Naive thymus-derived CD4-positive, alpha-beta T cell (primary cell): ENCODE measurements at places on chromosomes 6 and 20. TPM values are rescaled to one million over a fixed set of nuclear protein-coding genes. Genes with fewer than 3 reads are reported as not detected.

The NAPB gene
- 11.4 TPM for total RNA-seq

The HLA-DPA1 gene
- 21.5 TPM for total RNA-seq

The TAGAP gene
- 84.0 TPM for total RNA-seq

The APOM gene
- total RNA-seq = 0.78 TPM

The FKBP5 gene
- 80.2 TPM for total RNA-seq

The BPIFB3 gene
- total RNA-seq = not detected

The CCN6 gene
- total RNA-seq = not detected

The ZBTB2 gene
- total RNA-seq = 17.8 TPM

The CABLES2 gene
- total RNA-seq = 5.6 TPM

The TGM2 gene
- total RNA-seq = 0.19 TPM

The SAMD5 gene
- not detected for total RNA-seq

DNA sequence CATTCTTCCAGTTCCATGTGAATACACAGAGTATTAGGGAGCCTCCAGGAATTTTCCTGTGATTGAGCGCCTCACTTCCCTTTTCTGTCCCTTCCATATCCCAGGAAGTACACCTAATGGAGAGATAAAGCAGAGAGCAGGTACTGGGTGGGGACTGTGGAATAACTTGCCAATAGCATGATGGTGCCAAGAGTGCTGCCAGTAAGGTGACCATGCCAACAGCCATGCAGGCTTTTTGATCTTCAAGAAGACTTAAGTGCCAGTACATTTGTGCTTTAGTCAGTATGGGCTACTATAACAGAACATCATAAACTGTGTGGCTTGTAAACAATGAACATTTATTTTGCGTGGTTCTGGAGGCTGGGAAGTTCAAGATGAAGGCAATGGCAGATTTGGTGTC is 160.2 kb upstream of the RIMS1 start:
- no peak overlapping the region for H3K27ac ChIP-seq
- no peak overlapping the region for H3K4me3 ChIP-seq
- H3K27me3 ChIP-seq = no peaks in the 10 kb centered on the region
- DNase-seq = no peak
- H3K4me1 ChIP-seq = no peaks in the 10 kb centered on the region

DNA sequence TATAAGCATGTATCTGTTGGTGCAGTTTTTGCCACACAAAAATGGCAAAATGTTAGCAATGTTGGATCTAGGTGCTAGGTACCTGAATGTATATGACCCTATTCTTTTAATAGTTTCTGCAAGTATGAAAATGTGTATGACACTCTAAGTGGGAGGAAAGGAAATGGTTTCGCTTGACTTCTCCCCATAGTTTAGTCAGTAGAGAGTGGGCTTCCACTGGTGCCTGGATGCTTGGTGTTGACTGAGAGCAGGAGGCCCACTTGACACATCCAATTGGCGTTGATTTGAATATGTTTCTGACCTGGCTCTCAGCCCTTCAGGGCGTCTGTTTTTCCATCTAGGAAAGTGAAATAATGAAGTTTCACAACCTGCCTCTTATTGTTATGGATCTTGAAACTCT is 41.8 kb upstream of the GABRR1 start:
- no peaks in the 10 kb centered on the region for H3K27me3 ChIP-seq
- no peak overlapping the region for H3K27ac ChIP-seq
- H3K4me3 ChIP-seq = no peak overlapping the region
- no peaks in the 10 kb centered on the region for H3K36me3 ChIP-seq
- DNase-seq = no peak

DNA sequence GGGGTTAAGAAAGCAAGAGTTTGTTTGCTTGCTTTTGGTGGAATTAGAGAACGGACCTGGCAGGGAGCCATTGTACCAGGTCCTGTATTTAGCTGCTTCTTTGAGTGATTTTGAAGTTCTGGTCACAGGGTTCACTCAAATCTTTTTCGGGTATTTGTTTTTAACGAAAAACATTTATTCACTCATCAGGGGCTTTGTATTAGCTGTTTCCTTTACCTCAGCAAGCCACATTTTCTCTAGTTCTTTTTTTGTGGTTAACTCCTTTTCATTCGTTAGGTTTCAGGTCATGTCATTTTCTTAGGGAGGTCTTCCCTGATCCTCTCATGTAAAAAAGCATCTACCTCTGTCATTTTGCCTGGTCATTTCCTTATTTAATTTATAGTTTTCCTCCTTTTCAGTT is 1502.2 kb downstream of the GRIK2 start:
- H3K4me3 ChIP-seq = no peak overlapping the region
- H3K27me3 ChIP-seq = no peaks in the 10 kb centered on the region
- H3K27ac ChIP-seq = no peak overlapping the region
- no peaks in the 10 kb centered on the region for H3K36me3 ChIP-seq

DNA sequence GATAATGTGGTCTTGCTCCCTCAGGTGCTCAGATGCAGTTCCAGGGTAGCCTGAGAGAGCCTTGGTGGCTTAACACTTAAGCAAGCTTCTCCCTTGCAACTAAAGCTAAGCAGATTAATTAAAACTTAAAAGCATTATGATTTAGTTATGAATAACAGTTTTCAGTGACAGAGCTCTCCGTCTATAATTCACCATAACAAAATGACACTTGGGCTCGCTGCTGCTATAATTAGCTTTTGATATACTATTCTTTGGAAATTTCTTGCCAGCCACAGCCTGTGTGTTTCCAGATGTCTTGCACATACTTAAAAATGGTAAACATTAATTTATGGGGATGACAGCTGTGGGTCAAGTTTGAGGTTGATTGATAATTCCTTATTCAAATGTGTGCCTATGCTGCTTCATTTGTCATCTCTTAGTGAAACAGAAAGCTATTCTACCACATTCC is 380.5 kb downstream of the TFAP2B start:
- H3K27ac ChIP-seq = no peak overlapping the region
- no peak overlapping the region for H3K4me3 ChIP-seq
- DNase-seq = no peak
- H3K4me1 ChIP-seq = no peaks in the 10 kb centered on the region
- H3K36me3 ChIP-seq = no peaks in the 10 kb centered on the region

GRCh38 chr6:10720265-10720959 is 2.5 kb upstream of the TMEM14C start:
- H3K4me3 ChIP-seq = peak overlapping the region; percentile 61
- peaks cover 14% of the 10 kb centered on the region for H3K4me1 ChIP-seq
- DNase-seq = peak; percentile 69
- no peaks in the 10 kb centered on the region for H3K36me3 ChIP-seq
- peak overlapping the region; percentile 73 for H3K27ac ChIP-seq

- no peaks in the 10 kb centered on the region for H3K27me3 ChIP-seq
- DNase-seq = no peak
- no peaks in the 10 kb centered on the region for H3K4me1 ChIP-seq
- H3K27ac ChIP-seq = no peak overlapping the region
- no peaks in the 10 kb centered on the region for H3K36me3 ChIP-seq
These were observed 4.1 kb downstream of the ADAM33 start for GRCh38 chr20:3677733-3678132.

DNA sequence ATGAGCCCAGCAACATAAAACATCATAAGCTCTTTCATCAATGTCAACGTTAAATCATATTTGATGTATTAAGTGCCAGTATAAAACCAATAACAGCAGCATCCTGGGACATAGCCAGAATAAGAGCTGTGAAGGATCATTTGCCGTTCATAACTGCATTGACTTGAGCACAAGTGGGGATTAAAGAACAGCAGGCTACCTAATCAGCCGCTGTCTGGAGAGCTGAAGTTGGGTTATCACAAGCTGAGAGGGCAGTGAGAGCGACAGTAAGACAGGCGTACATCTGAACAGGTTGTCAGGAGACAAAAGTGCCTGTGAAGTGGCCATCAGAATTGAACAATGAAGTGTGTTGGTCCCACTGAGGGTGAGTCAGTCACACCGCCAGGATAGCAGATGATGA is 269.6 kb downstream of the GRIK2 start:
- H3K4me1 ChIP-seq = no peaks in the 10 kb centered on the region
- no peak overlapping the region for H3K4me3 ChIP-seq

GRCh38 chr20:4846821-4847220 is 125.1 kb downstream of the PRND start:
- H3K4me1 ChIP-seq = no peaks in the 10 kb centered on the region
- H3K27ac ChIP-seq = no peak overlapping the region
- DNase-seq = no peak
- no peaks in the 10 kb centered on the region for H3K36me3 ChIP-seq
- H3K4me3 ChIP-seq = no peak overlapping the region

DNA sequence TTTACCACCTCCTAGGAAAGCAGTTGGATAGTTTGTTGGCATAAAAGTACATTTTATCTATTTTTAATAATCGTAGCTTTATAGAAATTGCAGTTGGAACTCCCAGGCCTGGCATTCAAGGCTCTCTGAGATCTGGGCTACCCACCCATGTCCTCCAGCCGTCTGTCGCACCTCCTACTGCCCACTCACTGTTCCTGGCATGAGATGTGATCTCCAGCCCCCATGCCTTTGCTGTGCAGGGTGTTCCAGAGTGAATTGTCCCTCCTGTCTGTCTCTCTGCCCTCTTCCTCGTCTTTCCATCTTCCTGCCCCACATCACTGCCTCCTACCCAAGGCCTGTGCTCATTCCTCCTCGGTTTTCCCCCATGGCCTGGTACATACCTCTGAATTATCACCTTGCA is 50.7 kb downstream of the PTPN1 start:
- H3K36me3 ChIP-seq = peaks cover 47% of the 10 kb centered on the region
- no peak overlapping the region for H3K4me3 ChIP-seq
- H3K27ac ChIP-seq = peak overlapping the region; percentile 36
- H3K27me3 ChIP-seq = no peaks in the 10 kb centered on the region
- no peaks in the 10 kb centered on the region for H3K4me1 ChIP-seq
